ENCODE measurements at places on chromosomes 12 and 14. TPM values are rescaled to one million over a fixed set of nuclear protein-coding genes. Genes with fewer than 3 reads are reported as not detected.

Gene TTC6
- total RNA-seq, result 0.13 TPM

Gene KRT6C
- not detected for total RNA-seq

Gene PZP
- 0.93 TPM for total RNA-seq

Gene AICDA
- not detected for total RNA-seq

Gene ABHD12B
- not detected for total RNA-seq

Gene BATF
- 1.7 TPM for total RNA-seq

Gene IL22
- not detected for total RNA-seq

Gene KRT74
- total RNA-seq, result not detected

Gene RITA1
- 26.3 TPM for total RNA-seq

Gene SUSD6
- 15.4 TPM for total RNA-seq

Gene KITLG
- 26.2 TPM for total RNA-seq

Gene GLS2
- total RNA-seq, result 0.22 TPM

Gene CLEC4E
- total RNA-seq, result not detected

Gene CPSF2
- 78.1 TPM for total RNA-seq

Gene ALKBH2
- 7.1 TPM for total RNA-seq

Gene EFS
- total RNA-seq, result not detected

Gene AQP2
- not detected for total RNA-seq

Measured in thoracic aorta endothelial cell (primary cell).